ENCODE measurements at places on chromosomes 1 and 21.

GRCh38 chr1:184088037-184088436 is 36.5 kb downstream of the TSEN15 start:
- no peak for DNase-seq

DNA sequence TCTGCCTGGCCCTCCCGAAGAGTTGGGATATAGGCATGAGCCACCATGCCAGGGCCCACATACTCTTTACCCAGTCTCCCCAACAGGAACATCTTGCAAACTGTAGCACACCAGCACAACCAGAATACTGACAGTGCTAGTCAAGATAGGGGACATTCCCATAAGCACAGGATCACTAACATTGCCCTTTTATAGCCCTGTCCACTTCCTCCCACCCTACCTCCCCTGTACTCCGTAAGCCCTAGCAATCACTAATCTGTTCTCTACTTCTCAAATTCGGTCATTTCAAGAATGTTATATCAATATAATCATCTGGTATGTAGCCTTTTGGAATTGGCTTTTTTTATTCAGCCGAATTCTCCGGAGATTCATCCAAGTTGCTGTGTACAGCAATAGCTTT is 5.9 kb downstream of the SDHB start:
- DNase-seq = no peak

DNA sequence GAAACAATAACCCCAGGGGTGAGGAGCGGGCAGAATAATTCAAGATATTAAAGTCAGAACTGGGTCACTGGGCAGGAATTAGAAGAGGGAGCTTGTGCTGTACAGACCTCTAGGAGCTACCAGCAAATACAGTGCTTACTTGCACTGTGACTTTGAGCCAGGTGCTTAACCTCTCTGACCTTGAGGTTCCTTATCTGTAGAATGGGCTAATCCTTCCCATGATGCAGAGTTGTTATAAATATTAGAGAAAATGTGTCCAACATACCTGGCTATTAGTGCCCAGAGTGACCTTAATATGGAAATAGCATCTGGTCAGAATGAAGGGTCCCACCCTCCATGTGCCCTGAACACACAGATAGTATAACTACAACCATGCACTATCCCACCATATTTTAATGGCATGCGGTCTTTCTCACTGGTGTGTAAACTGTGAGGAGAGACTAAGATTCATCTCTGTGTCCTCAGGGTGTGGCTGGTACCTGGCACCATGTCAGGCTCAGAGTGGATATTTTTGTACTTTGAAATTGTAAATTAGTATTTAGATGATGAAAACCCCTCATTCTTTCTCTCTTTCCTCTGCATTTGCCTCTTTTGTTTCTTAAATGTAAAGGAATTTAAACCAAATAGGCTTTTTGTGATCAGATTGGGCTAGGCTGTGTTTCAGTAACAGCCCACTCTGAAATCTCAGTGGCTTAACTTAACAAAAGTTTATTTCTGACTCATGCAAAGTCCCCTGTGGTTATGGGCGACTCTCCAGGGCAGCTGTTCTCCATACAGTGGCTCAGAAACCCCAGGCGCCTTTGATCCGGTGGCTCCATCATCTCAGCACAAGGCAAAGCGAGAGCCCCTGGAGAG is 60.0 kb upstream of the ROR1 start:
- peak; percentile 58 for DNase-seq

- peak; percentile 86 for DNase-seq
Observed at GRCh38 chr1:23600283-23600682, 41.0 kb upstream of the ID3 start.

DNA sequence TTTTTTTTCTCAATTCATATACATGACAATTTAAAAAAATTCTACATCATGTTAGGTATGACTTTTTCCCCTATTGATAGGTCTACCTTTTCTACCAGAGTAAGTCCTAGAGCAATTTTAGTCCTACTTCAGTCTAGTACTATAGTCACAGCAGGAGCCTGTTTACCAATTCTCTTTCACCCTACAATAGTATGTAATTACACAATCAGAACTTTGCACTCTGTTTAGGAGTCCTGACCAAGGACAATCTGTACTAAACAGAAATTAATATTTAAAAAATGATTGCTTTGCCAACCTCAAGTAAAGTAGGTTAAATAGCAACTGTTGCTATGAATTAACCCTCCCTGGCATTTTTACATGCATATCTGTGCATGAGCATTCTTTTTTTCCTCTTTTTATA is 810 bp upstream of the CYP4A11 start:
- no peak for DNase-seq

- no peak for DNase-seq
Observed at GRCh38 chr1:1437904-1438376, 2.5 kb downstream of the VWA1 start.

- no peak for DNase-seq
Observed at GRCh38 chr21:17050646-17051045, 462.2 kb upstream of the CXADR start.

- no peak for DNase-seq
Observed at GRCh38 chr21:43903451-43904091, 38.5 kb downstream of the AGPAT3 start.

DNA sequence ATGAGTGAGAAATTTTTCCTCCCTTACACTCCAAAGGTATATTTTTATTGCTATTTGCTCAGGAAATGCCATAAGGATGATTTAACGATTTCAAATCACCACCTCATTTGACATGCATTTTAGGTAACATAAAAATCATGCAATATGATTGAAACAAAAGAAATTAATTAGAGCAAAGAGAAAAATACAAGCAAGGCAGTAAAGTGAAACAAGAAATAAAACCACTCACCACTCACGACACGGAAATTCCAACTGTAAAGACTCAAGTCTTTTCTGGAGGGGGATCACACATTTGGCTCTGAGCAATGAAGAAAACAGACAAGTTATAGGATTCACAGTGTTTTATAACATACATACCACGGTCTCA is 86.8 kb upstream of the ARHGAP29 start:
- no peak for DNase-seq

GRCh38 chr1:109935451-109935900 is 24.8 kb downstream of the CSF1 start:
- no peak for DNase-seq

- DNase-seq = peak; percentile 30
Observed at GRCh38 chr1:161738627-161739287, 10.8 kb upstream of the DUSP12 start.

GRCh38 chr1:116310180-116310579 is 62.9 kb upstream of the ATP1A1 start:
- peak; percentile 52 for DNase-seq

- DNase-seq = no peak
Observed at GRCh38 chr1:174967845-174968705, 31.7 kb upstream of the CACYBP start.

DNA sequence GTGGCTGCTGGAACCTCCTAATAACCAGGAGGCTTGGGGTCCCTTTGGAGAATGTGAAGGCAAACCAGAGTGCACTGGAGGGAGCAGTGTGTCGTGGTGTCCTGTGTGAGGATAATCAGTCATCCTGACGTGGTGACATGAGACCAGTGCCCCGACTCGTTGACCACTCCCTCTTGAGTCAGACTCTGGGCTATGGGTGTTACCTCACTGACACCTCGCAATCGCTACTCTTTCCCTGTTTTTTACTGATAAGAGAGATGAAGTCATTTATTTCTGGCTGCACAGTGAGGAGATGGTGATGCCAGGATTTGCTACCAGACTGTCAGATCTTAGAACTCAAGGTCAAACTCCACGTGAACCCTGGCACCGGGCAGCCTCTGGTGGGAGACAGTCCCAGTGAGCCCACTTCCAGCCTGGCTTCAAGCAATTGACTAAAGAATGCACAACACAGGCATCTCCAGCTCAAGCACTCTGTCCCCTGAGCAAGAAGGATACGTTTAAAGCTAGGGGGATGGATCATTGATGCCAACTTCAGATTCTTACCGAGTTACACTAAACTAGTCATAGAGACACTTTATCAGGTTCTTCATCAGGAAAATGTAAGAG is 30.3 kb downstream of the UBASH3A start:
- DNase-seq = no peak

- no peak for DNase-seq
Observed at GRCh38 chr1:29684141-29684540, 447.8 kb downstream of the PTPRU start.
